ENCODE measurements at places on chromosomes 7 and 10.

GRCh38 chr7:27600247-27600646 is 62.4 kb downstream of the HIBADH start:
- no peak for DNase-seq

GRCh38 chr7:142516038-142516501 is 233.2 kb upstream of the PRSS1 start:
- DNase-seq: peak; percentile 78

DNA sequence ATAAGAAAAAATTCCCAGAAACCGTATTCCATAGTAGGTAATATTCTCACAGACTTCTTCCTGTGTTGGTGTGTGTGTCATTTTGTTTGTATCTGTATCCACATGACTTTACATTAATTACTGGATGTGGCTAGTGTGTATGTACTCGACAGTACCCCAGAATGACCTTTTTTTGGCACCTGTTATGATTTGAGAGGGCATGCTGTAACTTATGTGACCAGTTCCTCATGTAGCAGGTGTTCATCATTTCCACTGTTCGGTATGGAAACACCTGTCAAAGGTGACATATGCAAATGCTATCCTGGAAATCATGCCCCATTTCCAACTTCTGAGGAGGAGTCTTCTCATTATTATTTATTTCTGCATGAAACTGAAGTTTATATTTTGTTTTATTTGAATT is 89.3 kb downstream of the ZMYND11 start:
- DNase-seq: no peak

DNA sequence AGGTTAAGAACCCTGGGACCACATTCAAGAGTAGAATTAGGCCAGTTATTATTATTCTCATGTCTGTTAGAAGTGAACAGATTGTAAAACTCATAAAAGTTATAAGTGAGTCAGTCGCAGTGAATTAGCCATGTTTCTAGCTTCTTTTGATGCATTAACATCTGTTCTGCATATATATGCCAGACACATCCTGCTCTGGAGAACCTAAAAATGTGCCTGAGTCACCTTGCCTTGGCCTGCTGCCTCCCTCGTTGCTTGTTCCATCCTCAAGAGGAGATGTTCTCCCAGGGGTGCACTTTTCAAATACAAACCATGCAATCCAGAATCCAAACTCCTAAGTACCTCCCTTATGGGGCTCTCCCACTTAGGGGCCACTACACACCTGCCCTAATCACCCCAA is 14.8 kb downstream of the TSPAN12 start:
- no peak for DNase-seq

GRCh38 chr10:33065111-33065510 is 107.1 kb upstream of the ITGB1 start:
- DNase-seq: no peak

DNA sequence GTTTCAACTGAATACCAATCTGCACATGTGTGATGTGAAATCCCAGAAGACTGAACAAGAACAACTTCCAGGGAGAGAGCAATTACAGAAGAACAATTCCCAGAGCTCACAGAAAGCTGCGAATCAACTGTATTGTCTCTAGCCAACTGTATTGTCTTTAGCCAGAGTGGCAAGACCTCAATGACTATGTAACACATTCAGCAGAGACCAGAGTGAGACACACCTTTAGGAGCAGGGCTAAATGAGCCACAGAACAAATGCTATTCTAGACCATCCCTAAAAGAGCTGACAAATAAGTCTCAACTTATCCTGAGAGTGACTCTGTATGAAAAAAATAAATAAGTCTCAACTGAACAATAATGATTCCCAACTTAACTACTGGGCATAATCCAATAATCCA is 72.0 kb downstream of the KMT2C start:
- DNase-seq: no peak

GRCh38 chr7:12389089-12389700 is 14.5 kb downstream of the VWDE start:
- DNase-seq: peak; percentile 32

- no peak for DNase-seq
Measured at GRCh38 chr10:4717670-4718069, 108.3 kb upstream of the AKR1E2 start.

GRCh38 chr7:23898619-23899018 is 188.6 kb downstream of the STK31 start:
- DNase-seq: peak; percentile 15

- DNase-seq: peak; percentile 43
Measured at GRCh38 chr10:114694752-114695151, 36.7 kb upstream of the ABLIM1 start.

- no peak for DNase-seq
Measured at GRCh38 chr7:53119514-53119941, 84.1 kb downstream of the POM121L12 start.

- DNase-seq: no peak
Measured at GRCh38 chr10:93420944-93421825, 60.9 kb downstream of the MYOF start.

DNA sequence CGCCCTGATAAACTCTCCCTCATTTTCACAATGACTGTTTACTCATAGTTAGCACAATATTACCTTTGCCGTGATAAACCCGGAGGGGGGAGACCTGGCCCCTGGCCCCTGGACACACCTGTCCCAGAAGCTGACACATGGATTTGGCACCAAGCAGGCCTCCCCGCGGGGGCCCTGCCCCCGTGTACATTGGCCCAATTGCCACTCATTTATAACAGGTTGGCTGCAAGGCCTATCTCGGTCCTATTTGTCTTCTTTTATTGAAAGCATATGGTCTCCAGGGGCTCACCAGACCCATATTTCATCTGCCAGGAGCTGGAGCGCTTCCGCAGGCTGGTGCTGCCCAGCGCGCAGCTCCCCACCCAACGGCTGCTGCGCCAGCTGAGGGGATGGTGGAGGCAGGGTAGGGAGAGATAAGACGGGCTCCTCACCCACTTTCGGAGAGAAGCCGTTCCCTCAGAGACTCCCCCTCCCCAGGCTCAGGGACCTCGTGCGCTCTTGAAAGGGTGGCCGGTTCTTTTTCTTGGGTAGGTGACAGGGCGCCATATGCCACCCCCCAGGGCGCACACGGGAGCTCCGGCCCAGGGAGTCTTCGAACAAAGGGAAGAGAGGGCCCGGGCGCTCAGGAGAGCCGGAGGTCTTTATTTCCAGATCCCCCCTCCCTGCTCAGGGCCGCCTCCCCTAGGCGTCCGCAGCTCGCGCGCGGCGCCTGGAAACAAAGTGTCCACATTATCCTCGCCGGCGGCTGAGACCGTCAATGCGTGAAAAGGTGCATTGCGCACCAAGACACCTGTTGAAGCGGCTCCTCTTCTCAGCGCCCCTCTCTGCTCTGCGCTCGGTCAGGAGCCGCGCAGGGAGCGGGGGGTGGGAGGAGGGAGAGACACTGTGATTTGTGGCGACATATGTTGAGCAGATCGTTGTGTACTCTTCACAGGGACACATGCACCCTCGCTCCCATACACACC is 4.3 kb upstream of the NEUROG3 start:
- DNase-seq: peak; percentile 3

DNA sequence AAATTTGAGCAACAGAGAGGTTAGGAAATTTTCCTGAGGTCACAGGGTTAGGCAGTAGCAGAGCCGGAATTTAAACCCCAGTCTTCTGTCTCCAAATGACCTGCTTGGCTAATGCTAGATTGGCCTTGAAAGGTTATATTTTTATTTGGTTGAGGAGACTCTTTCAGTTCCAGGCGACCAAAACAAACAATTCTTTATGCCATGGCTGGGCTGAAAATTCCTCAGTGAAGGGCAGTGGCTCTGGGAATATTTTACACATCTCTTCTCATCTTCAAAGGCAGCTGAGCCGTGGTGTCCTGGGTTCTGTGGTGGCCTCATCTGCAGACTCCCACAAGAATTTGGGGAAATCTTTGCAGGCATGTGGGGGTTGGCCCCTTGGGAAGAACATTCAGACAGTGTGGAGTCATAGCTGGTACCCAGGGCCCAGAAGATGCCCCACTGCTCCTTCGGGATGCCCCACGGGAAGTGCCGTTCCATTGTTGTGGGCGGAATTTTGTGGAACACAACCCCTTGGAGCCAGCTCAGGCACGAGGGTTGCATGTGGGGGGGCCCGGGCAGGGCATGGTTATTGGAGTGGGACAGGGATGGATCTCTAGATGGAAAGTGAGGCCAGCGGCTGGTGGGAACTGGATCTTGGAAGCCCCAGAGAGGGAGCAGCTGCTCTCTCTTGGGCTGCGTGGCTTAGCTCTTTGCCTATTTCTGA is 33.2 kb downstream of the RPS24 start:
- no peak for DNase-seq

- DNase-seq: no peak
Measured at GRCh38 chr7:44849259-44849884, 1.5 kb upstream of the H2AZ2 start.

- no peak for DNase-seq
Measured at GRCh38 chr7:33217595-33217994, 88.2 kb downstream of the BBS9 start.

DNA sequence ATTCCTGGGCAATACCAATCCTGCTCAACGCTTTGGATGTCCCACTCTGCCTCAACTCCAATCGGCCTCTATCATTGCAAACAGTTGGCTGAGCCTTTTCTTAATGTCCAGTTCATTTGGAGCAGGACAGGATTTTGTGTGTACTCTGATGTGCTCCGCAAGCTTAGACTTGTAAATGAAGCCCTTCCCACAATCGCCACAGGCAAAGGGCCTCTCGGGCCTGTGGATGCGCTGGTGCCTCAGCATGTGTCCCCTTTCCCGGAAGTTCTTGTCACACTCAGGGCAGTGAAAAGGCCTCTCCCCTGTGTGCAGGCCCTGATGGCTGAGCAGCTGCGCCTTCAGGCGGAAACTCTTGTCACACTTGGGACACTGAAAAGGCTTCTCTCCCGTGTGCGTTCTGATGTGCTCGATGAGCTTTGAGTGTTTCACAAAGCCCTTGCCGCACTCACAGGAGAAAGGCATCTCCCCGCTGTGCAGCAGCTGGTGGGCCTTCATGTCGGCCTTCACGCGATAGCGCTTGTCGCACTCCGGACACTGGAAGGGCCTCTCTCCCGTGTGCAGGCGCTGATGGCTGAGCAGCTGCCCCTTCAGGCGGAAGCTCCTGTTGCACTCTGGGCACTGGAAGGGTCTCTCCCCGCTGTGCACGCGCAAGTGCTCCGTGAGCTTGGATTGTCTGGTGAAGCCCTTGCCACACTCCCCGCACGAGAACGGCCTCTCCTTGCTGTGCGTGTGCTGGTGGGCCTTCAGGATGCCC is 20.0 kb downstream of the ZNF786 start:
- no peak for DNase-seq

DNA sequence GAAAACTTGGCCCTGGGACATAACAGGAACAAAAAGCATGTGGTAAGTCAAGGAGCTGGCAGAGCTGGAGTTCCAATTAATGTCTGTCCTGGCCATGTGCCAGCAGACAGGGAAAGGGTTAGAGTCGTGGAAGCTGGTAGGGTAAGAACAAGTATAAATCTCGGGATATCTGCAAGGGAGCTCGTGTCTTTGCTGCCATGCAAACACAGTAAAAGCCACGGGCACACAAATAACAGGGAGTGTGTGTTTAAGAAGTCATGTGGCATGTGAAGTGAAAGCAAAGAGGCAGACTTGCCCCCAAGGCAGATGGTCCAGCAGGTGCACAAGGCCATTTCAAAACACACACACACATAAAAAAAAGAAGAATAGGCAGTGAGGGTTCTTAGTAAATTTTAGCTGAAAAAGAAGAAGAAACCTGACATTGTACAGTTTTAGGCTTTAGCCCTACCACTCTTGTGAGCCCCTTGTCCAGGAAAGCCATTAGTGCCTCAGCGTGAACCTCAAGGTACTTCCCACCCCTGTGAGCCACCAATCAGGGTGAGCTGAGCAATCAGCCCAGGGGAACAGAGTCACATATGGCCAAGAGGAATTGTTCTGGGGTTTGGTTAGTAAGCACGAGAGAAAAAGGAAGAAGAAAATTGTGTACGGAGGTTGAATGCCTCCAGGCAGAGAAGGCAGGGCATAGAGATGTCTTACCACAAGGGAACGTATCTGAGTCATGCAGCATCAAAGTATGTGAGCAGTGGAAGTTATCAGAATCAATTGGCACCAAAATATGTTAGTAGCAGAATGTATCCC is 32.8 kb upstream of the ARHGAP12 start:
- peak; percentile 44 for DNase-seq

DNA sequence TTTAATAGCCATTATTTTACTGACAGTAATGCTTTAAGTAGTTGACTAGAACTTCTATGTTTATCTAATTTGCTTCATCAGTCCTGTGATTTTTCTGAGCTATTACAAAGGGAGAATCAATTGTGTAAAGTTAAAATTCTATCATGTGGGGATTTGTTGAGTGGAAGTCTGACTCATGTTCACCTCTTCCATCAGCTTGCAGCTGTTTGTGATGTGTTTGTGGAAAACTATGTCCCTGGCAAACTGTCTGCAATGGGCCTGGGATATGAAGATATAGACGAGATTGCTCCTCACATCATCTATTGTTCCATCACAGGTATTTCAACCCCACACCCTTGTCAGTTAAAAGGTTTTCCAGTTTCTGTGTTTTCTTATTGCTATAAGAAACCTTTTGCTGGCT is 59.9 kb downstream of the SUGCT start:
- DNase-seq: no peak

DNA sequence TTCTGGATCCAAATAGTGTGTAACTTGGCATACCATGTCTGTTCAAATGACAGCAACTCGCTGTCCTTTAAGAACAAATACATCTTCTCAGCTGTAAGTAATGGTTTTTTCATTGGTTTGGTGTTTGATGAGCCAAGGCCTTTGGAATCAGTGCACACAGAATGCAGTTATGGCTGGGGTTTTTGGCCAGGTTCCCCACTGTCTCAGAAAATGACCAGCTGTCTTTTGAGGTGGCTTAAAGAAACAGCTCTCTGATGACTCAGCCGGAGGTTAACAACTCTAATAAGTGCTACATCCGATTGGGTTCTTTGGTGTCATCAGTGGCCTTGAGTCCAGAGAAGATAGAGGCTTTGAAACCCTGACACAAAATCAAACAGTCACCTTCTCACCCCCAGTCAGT is 688.4 kb downstream of the REEP3 start:
- DNase-seq: no peak

DNA sequence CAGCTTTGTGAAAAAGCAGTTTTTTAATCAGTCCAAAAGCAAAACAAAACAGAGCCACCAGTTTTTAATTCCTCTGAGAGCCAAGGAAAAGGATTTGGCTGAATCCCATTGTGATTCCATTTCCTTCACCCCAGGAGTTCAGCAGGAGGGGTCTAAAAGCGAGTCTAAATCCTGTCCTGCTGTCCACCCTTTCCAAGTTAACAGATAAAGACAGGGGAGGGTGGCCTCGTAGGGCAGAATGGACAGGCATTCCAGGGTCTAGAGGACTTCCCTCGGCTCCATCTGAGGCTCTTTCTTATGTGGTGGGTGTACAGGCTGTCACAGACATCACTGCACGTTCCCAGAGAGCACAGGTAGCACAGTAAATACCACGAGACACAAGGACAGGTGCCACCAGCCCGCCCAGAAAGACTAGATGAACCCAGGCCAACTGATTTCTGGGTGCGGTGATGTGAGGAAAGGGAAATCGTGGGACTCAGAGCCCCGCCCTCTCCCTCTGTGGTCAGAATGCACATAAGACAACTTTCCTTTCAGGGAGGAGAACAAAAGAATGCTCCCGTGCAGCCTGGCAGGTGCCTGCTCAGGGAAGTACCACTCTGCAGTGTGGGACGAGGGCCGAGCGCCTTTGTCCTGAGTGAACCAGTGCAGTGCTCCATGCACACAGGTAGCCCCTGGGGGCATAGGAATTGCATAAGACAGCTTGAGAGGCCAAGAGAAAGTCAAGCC is 119.7 kb downstream of the ABLIM1 start:
- peak; percentile 89 for DNase-seq
